ENCODE measurements at places on chromosomes 1 and 21. TPM values are rescaled to one million over a fixed set of nuclear protein-coding genes. Genes with fewer than 3 reads are reported as not detected.

GRCh38 chr1:178155481-178156255 lies 61.8 kb downstream of the RASAL2 start:
- DNase-seq: no peak

- no peak for DNase-seq
These were observed 6.8 kb upstream of the PARK7 start for GRCh38 chr1:7954683-7955082.

DNA sequence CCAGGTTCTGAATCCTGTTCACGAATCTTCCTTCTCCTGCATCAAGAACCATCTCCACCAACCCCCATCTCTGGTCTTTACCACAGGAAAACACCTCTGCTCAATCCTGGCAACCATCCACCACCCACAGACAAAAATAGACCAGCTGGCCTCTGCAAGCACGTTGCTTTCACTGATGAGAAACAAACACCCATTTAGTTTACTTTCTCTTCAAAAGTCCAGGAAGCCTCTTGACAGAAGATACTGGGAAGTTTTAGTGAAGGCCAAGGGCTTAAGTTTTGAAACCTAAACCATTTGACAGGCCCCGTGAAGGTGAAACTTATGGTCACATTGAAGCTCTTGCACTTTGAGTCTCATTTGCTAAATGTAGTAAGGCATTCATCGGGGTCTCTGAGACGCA lies 122.6 kb upstream of the PPP2R5A start:
- no peak for DNase-seq

- DNase-seq: peak; percentile 19
These were observed 328.3 kb downstream of the SMYD3 start for GRCh38 chr1:246178717-246179311.

GRCh38 chr1:215526147-215526845 lies 40.8 kb upstream of the KCTD3 start:
- peak; percentile 60 for DNase-seq

- no peak for DNase-seq
These were observed 11.2 kb upstream of the AK2 start for GRCh38 chr1:33047839-33048305.

- peak; percentile 50 for DNase-seq
These were observed 11.2 kb downstream of the PTPRF start for GRCh38 chr1:43541721-43542401.

DNA sequence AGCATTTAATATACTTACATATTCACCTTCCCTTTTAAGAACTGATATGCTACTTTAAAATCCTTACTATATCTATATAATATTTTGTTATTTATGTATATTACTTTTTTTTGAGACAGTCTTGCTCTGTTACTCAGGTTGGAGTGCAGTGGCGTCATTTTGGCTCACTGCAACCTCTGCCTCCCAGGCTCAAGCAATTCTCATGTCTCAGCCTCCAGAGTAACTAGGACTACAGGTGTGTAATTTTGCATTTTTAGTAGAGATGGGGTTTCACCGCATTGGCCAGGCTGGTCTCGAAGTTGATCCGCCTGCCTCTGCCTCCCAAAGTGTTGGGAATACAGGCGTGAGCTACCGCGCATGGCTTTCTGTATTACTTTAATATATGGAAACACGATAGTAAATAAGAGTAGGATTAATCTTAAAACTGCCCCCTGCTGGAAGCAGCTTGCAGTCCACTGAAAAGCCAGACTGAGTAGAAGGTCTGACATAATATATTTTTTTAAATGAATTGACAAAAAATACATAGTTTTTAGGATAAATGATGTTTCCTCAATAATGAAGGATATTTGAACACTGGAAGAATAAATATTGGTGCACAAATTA lies 24.4 kb downstream of the RCAN3 start:
- DNase-seq: peak; percentile 34

DNA sequence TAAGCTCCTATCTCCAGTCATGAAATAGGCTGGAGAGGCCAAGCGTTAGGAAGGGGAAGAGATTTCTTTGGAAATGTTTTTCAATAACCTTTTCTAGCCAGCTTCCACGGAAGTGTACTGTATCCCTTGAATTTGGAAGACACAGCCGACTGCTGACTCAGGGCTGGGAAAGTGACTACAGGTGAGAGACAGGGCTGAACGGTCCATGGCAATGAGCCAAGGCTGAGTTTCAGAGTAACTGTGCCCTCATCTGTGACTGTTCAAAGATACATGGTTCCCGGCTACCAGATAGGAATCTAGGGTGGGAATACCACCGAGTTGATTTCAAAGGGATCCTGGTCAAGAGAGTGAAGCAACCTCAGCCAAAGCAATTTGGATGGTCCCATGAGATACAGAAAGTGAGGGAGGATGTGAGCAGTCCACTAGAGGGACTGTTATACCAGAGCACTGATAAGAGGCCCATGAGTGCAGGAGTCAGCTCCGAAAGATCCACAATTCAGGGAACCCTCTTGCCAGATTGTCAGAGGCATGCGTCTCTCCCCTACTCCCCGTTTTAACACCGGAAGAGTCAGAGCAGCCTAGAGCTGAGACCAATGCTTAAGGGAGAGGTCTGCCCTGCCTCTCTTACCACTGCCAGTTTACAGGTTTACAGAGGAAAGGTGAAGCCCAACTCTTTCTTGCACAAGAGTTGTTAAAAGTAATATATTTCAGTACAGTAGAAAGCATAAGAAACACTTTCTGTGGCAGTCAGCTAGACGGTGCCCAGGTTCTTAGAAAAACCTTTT lies 3.2 kb upstream of the KRTAP19-8 start:
- DNase-seq: no peak

- DNase-seq: no peak
These were observed 61.1 kb upstream of the IRF2BP2 start for GRCh38 chr1:234670967-234671626.

- DNase-seq: no peak
These were observed 14.4 kb downstream of the COL16A1 start for GRCh38 chr1:31689379-31689778.

Gene MTARC2
- 58.2 TPM for polyA plus RNA-seq

Gene COL8A2
- polyA plus RNA-seq: 0.05 TPM

Gene RAD54L
- polyA plus RNA-seq: 5.9 TPM

Gene RASAL2
- 13.1 TPM for polyA plus RNA-seq
